ENCODE measurements at places on chromosomes 16 and 17.

DNA sequence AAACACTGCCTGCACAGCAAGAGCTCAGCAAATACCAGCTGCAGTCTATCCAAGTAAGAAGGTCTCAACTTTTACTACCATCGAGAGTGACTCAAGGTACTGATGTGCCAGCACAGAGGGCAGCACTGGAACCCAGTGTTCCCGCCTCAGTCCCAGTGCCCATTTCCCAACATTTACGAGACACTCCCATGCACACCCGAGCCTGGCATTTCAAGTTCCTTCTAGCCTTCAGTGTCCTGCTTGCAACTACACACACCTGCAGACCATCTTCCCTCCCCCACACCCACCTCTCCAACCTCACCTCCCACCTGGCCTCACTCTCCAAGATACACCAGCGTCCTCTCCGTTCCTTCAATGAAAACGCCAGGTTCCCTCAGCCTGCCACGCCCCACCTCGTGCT, 3.2 kb downstream of the KLHDC4 start:
- DNase-seq: no peak

- DNase-seq: peak; percentile 48
These were observed 89.2 kb downstream of the AMFR start for GRCh38 chr16:56336071-56336688.

DNA sequence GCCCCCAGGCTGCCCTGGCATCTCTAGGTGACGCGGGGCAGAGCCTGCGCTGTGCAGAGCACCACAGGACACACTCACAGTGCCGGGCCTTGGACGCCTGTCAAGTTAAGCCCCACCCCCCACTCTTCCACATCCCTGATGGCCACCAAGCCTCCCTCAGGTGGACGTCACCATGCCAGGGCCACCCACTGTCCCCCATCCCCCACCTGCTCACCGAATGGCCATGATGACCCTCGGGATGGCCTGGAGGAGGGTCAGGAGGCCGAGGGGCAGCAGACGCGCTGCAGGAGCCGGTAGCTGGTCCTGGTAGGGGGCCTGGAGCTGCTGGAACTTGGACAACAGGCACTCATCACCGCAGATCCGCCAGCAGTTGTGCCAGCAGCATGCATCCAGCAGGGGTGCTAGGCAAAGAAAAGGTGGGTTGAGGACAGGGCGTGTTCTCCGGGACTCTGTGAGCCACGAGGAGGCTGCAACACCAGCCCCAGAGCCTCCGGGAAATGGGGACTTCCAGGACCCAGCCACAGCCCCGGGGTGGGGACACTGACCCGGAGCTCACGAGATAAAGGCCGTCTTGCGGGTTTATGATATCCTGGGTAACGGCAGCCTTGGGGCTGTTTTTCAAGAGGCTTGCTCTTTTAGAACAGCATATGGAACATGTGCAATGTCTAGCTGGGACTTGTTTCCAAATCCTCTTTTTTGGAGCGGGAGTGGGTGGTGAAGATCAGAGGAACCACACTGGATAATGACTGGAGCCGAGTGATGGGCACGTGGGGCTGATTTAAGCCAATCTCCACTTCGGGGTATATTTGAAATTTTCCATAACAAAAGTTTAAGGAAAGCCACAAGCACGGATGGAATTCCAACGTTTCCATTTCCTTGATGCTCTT, 11.4 kb downstream of the C16orf95 start:
- no peak for DNase-seq

DNA sequence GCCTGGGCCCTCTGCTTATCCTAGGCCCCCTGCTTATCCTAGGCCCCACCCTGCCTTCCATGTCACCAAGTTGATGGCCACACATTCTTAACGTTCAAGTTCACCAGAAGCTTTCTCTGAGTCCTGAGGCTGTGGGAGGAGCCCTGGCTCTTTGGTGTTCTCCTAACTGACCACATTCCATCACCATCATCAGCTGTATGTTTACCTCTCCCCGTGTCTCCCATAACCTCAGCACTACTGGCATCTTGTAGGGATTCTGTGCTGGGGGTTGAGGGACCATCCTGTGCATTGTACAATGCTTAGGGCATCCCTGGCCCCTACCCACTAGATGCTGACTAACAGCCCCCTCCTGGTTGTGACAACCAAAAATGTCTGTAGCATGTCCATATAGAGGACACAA, 99.3 kb downstream of the NDE1 start:
- DNase-seq: no peak

DNA sequence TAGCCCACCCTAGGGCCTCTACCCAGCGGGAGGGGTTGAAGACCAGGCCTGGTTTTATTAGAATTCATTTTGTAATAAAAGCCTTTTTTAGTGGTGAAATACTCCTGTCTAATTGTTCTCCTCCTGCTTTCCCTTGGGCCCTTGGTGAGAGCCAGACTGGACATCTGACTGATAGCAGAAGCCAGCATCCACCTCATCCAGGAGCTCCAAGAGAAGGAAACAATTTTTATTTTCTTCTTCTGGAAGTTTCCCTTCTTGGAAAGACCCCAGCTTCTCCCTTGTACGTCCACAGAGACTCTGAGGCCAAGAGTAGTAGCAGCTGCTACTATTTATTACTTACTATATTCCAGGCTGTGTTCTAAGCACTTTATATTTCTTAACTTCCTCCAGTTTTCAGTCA, 4.0 kb upstream of the PHKG2 start:
- DNase-seq: no peak

DNA sequence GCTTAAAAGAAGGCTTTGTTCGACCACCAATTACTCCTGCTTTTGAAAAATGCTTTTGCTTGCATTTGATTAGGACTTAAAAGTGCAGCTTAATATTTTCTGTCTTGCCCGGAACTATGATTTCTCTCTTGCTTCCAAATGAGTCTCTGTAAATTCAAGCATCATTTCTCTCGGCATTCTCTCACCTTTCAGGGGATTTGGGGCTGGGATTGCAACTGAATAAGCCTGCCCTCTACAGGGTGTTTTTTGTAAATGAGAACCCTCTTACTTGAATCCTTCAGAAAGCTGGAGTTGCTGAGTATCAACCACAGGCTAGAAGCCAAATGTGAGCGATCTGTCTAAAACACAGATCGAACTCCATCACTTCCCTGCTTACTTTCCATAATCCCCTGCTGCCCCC, 234.6 kb downstream of the TMEM114 start:
- DNase-seq: peak; percentile 15

- no peak for DNase-seq
These were observed 75.8 kb downstream of the ABCC6 start for GRCh38 chr16:16147316-16147999.

GRCh38 chr17:76530811-76531485, 6.6 kb downstream of the CYGB start:
- no peak for DNase-seq

GRCh38 chr17:6104956-6105648, 34.9 kb downstream of the WSCD1 start:
- DNase-seq: no peak

GRCh38 chr16:68426347-68426652, 22.0 kb downstream of the SMPD3 start:
- DNase-seq: no peak

GRCh38 chr16:73610160-73610559, 562.2 kb upstream of the ZFHX3 start:
- DNase-seq: no peak

DNA sequence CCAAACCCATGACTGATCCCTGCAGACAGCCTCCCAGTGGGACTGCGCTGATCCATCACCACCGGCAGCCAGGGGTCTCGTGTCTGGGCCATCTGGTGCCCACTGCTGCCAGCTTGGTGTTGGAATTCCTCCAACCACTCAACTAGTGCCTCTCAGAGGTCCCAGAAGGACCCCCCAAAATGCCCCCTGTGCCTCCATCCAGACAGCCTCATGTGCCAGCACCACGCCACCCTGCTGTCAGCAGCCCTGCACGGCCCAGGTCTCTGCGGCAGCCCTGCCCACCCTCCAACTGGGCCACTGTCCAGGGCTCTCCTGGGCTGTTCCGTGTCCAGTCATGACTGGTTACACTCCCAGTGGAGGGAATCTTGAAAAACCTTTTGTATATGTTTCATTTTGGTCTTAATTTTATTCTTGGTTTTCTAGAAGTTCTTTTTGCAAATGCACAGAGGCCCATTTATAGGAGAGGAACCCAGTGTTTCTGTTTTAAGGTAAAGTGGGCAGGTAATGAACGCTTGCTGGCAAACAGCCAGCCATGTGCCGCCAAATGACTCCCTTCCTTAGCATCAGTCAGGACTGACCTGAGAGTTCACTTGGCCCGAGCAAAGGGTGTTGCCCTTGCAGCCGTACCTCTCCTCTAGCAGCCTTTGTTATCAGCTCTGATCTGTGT, 34.6 kb downstream of the GRIN2C start:
- peak; percentile 43 for DNase-seq

DNA sequence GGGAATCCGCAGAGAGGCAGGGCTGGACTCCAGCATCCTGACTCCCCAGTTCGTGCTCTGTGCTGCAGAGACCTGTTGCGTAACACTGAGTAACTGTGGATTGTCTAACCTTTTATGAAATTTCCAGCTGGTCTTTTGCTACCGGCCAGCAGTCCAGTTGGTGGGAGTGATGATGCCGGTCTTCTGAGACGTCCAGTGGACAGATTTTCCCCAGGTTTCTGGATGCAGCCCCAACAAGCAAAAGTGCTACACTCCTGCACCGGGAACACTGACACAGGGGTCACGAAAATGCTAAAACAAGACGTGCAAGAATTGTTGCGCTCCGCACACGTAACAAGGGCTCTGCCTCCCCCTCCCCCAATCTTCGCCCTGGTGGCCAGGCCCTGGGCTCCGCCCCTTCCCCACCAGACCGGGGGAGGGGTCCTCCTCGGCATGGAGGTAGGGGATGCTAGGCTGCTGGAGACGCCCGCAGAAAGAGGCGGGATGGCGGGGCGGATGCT, 701 bp upstream of the MRC2 start:
- peak; percentile 86 for DNase-seq

- DNase-seq: peak; percentile 79
These were observed 8.7 kb upstream of the KAT7 start for GRCh38 chr17:49779739-49780231.

DNA sequence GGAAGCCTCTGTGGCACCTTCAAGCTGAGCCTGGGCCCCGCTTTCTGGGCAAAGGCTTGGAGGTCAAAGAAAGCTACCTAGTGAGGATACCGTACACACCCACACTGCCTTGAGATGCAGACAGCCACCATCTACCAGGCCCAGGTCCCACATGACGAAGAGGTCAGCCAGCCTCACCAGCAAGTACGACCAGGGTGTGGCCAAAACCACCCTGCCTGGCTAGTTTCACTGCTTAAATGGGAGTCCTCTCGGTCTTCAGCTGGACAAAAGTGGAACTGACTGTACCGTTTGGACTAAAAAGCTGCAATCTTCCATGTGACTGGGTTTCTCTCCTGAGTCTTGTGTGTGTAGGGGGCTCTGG, 21.6 kb downstream of the VASN start:
- no peak for DNase-seq

- DNase-seq: no peak
These were observed 21.0 kb upstream of the AGRP start for GRCh38 chr16:67504031-67505021.

- no peak for DNase-seq
These were observed 162.4 kb downstream of the BANP start for GRCh38 chr16:88113545-88114045.

- DNase-seq: no peak
These were observed 39.2 kb downstream of the NT5M start for GRCh38 chr17:17342242-17342945.

DNA sequence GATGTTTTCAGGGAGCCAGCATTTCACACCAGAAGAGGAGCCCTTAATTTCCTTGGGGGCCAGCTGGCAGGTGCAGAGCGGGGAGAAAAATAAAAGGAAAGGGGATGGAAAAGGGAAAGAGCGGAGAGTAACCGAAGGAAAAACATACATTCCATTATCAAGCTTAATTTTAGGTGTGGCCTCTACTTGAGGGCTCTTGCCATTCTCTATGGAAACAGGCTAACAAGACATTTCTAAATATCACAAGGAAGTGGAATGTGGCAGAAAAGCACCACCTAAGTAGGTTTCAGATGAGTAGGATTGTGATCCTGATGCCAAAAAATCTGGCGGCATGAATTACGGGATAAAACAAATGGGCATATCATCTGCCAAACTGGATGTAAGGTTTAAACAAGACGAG, 970 bp upstream of the DYNC1LI2 start:
- no peak for DNase-seq

- DNase-seq: no peak
These were observed 8.1 kb downstream of the CHMP6 start for GRCh38 chr17:80999536-81000333.

DNA sequence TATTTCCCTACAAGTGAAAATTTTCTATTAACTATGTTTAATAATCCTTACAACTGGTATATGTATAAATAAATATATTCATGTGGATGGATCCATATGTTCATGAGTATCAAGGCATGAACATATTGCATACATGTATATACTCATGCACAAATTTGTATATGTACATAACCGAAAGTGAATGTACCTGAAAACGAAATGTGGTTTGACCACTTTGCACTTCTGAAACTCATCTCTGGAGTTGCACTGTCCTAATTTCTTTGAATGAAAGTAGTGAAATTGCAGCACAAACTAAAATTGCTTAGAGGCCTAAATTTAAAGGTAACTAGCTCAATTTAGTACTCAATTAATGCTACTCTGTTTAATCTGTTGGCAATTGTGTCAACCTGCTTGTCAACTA, 27.4 kb upstream of the GNAO1 start:
- DNase-seq: no peak

DNA sequence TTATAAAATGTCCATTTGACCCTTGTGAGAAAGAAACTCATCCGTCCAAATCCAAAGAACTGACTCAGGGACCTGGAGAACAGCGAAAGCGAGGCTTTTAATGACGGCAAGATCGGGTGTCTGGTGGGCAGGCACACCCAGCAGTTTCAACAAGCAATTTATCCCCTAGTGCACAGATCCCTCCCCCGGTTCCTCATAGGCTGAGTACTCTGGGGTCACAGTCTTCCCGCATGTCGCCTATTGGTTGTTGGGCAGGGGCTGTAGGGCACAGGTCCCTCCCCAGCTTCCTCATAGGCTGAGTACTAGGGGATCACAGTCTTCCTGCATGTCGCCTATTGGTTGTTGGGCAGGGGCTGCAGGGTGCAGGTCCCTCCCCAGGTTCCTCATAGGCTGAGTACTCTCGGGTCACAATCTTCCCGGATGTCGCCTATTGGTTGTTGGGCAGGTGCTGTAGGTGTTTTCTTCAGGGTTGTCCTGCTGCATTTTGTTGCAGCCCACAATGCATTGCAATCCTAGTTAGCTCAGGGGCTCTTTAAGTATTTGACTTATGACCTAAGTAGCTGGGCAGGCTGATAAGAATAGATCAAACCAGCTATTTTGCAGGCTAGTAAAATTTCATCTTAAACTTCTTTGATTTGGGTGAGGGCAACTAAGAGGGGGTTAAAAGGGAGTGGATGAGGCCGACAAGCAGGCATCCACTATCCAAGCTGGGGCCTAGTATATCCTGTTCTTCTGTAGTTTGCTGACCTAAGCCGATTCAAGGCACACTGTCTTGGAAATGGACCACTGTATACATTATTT, 3.6 kb upstream of the UTS2R start:
- peak; percentile 60 for DNase-seq

GRCh38 chr17:74104921-74105320, 98.6 kb upstream of the RPL38 start:
- DNase-seq: no peak

DNA sequence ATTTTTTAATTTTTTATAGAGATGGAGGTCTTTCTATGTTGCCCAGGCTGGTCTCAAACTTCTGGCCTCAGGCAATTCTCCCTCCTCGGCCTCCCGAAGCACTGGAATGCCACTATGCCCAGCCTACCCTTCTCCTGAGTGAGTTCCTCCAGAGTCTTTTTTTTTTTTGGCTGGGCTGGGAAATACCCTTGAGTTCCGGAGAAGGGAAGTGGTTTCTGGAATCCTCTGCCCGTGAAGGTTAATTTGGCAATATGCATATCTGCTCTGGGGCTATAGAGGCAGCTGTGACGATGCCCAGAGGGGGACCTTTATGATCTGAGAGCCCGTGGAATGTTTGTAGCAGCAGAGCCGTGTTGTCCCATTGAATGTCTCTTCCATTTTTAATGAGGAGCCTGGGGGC, 217.5 kb downstream of the RBFOX1 start:
- DNase-seq: no peak

All from tongue (tissue), 3 donors.